Ureter (tissue), 1 donor: ENCODE measurements at places on chromosomes 4 and X. TPM values are rescaled to one million over a fixed set of nuclear protein-coding genes. Genes with fewer than 3 reads are reported as not detected.

GRCh38 chrX:8462488-8462887 is 2.1 kb upstream of the VCX3B start:
- no peak for DNase-seq

- DNase-seq: peak; percentile 67
Observed at GRCh38 chrX:112818114-112819007, 22.3 kb downstream of the AMOT start.

DNA sequence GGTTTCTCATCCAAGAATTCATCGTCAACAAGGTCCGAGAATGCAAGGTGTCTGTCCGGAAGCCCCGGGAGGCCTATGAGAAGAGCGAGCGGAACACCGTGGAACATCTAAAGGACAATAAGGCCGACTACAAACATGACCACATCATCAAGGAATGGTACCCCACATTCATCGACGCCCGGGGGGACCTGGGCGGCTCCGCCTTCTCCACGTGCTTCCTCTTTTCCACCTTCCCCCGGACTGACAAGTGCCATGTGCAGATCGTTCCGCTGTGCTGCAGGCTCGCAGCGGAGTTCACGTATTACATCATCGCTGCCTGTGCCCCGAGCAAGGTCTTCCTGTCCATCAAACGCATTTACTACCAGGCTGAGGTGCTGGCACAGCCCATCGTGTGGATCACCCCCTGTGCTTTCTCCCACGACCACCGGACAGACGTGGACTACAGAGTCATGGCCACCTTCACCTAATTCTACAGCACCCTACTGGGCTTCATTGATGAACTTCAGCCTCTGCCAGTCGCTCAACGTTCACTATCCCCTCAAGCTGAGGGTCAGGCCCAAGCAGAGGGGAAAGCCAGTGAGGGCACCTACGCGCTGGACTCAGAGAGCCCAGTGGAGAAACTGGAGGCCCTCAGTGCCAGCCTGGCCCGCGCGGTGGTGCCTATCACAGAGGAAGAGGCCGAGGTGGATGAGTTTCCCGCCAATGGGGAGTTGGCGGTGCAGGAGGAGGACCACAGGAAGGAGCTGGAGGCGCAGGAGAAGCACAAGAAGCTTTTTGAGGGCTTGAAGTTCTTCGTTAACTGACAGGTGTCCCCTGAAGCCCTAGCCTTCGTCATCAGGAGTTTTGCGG is 125.9 kb upstream of the PABPC4L start:
- DNase-seq: no peak

DNA sequence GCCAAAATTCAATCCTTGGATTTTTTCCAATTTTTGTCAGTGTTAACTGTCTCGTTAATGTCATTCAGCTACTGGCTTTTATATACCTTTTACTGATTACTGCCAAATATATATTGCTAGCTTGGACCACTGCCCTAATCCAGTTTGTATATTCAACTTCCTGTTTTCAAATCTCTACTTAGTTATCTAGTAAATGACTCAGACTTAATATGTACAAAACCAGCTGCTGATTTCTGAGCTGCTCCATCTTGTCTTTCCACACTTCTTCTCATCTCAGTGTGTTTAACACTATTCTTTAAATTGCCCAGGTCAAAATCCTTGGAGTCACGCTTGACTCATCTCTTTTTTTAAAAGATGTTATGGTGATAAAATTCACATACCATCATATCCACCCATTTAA is 1196.7 kb downstream of the RAPGEF2 start:
- DNase-seq: no peak

GRCh38 chrX:45598861-45599260 is 398.2 kb upstream of the DIPK2B start:
- no peak for DNase-seq

DNA sequence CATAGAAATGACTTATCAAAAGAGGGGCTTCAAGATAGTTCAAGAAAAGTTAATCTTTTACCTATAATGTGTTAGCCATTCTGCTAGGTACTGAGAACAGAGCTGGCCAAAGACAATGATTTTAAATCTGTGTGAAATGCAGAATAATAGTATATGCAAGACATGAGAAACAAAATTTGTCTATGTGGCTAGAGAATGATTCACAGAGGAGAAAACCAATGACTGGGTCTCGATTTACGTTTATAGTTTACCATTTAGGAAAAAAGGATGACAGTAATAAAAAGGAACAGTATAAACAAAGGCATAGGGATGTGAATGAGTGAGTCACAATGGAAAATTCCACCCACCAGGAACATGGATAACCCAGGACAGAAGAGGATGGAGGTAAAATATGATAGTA is 31.9 kb downstream of the NPFFR2 start:
- no peak for DNase-seq

GRCh38 chrX:55161581-55161980 is 58.6 kb upstream of the PAGE5 start:
- DNase-seq: no peak

DNA sequence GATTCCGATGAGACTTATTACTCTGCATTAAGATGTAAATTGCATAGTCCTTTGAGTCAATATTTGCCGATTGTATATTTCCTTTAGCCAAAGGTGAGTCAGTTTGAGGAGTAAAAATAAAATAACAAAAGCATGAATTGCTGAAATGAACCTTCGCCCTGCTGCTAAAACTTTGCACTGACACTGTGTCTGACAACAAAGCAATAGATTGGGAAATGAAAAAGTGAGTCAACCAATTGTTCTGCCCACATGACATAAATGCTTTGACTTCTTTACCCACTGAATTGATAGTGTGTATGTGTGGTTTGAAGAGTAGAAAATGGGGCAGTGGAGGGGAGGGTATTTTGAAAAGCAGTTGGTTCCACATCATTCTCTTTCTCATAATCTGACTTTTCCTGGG is 88.4 kb upstream of the AFF2 start:
- DNase-seq: no peak

DNA sequence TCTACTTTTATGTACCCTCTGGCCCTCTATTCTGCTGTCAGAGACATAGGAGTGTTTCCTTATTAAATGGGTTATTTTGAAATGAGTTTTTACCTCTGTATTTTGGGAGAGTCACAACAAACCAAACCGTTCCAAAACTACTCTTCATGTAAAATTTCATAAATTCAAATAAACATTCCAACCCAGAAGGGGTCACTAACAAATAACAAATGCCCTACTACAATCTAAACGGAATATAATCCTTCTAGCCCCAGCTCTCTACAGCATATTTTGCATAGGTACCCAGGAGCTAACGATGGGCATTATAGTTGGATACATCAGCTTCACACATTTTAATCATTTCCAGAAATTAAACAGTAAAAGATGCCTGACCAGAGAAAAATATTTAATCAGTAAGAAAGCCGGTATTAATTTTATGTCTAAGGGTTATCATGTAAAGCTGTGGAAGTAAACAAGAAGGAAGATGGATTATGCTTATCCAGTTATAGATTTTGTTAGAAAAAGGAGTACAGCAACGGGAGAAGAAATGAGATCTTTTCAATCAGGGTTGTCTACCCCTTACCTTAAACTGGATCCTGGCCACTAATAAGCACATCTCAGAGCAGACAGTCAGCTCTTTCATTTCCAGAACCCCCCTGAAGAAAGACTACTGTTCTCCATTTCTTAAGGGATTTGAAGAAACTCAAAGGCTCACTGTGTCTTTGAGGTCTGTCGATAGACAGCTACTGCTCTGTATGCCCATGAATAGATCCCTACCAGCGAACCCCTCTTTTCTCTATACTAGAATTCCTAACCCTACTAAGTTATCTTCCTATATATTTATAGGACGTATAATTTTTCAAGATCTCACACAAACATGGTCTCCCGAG is 1.2 kb downstream of the UGDH start:
- no peak for DNase-seq

GRCh38 chr4:25505637-25505991 is 128.6 kb downstream of the ANAPC4 start:
- DNase-seq: no peak

DNA sequence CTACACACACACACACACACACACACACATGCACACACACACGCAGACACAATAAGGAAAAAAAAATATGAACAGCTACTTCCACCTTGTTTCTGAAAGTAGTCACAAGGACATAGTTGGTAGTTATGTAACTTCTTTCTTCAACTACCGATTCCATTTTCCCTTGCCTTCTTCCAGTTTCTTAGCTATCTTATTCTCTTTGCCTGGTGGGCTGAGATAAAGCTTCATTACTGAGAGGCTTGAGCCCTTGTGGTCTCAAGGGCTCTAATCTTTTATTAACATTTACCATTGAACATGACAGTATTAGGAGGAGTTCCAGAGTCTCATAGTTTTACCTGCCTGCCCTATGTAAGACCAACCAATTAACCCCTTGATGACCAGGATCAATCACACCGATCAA is 8.9 kb upstream of the SMIM10 start:
- DNase-seq: no peak

GRCh38 chrX:39470588-39471407 is 627.0 kb downstream of the BCOR start:
- DNase-seq: no peak

GRCh38 chr4:79290376-79290775 is 35.5 kb downstream of the NAA11 start:
- no peak for DNase-seq

GRCh38 chr4:54840992-54841768 is 183.4 kb downstream of the KIT start:
- DNase-seq: no peak

DNA sequence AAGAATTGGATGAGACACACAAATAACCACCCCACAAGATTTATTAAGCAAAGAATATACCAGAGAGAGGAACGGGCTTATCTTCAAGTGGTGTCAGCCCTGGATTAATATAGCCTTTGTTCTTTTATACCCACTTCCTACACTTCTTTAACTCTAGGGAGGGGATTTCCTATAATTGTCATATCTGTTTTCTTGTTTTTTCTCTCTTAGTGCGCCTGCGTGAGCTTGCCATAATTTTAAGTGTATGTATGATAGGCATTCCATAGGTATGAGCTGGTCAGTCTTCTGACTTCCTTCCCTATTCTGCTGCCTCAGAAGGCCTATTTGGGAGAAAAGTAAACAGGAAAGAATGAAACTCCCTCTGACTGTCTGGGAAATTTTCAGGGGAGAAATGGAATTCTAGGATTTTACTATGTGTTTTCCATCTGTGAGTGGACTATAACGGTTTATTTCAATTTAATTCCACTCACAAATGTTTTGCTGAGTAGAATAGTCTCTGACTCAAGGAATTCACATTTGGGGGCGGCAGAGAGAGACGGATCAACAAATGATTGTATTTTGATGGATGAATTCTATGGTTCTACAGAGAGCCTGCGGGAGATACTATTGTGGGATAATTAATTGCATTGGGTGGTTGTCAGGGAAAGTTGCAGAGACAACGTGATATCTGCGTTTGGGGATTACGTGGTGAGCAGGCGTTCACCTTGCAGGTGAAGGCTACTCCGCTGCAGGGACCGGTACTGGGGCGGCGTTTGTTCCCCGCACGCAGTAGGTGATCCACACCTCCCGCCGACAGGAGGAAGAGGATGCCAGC is 626 bp upstream of the CEP135 start:
- DNase-seq: no peak

DNA sequence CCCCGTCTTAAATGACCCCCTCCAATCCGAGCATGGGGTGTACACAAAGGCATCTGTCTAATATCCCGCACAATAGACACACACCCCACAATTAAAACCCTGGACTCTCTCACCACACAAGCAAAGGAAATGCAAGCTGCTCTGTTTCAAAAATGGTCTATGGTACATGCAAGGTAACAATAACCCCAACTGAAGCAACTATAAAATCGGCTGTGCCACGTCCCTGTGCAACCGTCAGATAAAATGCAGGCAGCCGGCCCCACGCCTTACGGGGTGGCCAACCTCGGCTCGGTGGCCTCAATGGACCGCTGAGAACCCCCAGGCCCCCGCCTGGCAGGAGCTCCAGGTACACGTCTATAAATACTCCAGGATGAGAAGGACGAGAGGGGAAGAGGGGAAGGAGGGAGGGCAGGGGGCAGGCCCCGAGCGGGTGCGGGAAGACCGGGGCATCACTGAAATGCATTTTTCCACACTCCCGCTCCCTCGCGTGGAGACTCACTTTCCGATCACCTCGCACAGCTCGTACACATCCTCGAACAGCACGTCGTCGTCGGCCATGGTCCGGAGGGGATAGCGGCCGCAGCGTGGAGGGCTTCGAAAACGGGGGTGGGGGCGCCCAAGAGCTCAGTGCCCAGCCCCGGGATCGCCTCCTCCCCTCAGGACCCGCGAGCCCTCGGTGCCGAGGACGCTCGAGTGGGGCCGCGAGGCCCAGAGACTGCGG is 763 bp downstream of the CASK start:
- no peak for DNase-seq

GRCh38 chr4:128168701-128169100 is 107.6 kb downstream of the LARP1B start:
- DNase-seq: no peak

DNA sequence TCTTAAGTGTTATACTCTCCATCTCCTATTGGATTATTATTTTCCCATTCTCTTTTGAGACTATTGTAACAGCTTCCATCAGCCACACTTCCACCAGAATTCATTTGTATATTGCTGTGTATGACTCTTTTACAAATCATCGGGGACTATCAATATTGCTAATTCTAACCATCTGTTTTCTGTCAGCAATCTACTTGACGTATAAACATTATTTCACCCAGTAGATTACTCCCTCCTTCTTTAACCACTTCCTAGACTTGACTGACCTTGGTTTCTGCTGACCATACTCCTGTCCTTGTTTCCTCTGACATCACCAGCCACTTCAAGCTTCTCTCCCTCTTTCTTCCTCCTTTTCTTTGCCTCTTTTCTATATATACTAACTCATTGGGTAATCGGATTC is 402.9 kb downstream of the PCDH18 start:
- no peak for DNase-seq

DNA sequence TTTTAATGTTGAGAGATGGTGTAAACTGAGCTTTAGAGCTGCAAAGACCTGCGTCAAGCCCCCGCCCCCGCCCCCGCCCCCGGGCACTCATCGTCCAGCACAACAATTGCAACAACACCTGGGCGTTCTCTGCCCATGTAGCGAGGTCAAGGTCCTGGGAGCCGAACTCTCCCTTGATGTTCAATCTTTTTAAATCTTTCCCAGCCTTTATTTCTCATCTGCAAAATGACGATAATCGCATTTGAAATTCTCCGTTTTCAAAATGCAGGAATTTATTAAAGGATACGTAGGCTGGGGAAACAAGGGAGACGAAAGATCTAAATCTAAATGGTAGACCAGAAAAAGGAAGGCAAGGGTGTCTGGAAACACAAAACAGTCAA is 648 bp upstream of the MSMO1 start:
- DNase-seq: no peak

- no peak for DNase-seq
Observed at GRCh38 chrX:11272290-11272689, 20.9 kb upstream of the AMELX start.

GRCh38 chr4:150070464-150071170 is 7.6 kb upstream of the DCLK2 start:
- no peak for DNase-seq

- DNase-seq: no peak
Observed at GRCh38 chr4:48669086-48669485, 111.0 kb downstream of the FRYL start.

The RHOXF1 gene
- total RNA-seq: not detected

The ZBTB49 gene
- total RNA-seq: 11.9 TPM

The LARP7 gene
- total RNA-seq: 43.4 TPM

The GALNTL6 gene
- total RNA-seq: 0.29 TPM

The DGKK gene
- total RNA-seq: not detected

The CDKN2AIP gene
- 15.0 TPM for total RNA-seq

The NLGN3 gene
- total RNA-seq: 1.9 TPM

The XAGE1B gene
- total RNA-seq: not detected

The ADH4 gene
- total RNA-seq: 1.6 TPM

The ZCCHC12 gene
- total RNA-seq: not detected

The SORCS2 gene
- total RNA-seq: 2.8 TPM

The XAGE3 gene
- not detected for total RNA-seq

The MGAT4D gene
- total RNA-seq: not detected

The TRIML2 gene
- not detected for total RNA-seq

The EVC2 gene
- 6.1 TPM for total RNA-seq

The PCSK1N gene
- total RNA-seq: 4.5 TPM

The CCDC160 gene
- 1.3 TPM for total RNA-seq
